Upper lobe of left lung (tissue), 6 donors: ENCODE measurements at places on chromosomes 4 and X. TPM values are rescaled to one million over a fixed set of nuclear protein-coding genes. Genes with fewer than 3 reads are reported as not detected.

GRCh38 chr4:87565746-87566145 lies 36.6 kb upstream of the SPARCL1 start:
- no peak for DNase-seq

GRCh38 chrX:133417364-133417763 lies 2.1 kb upstream of the GPC4 start:
- no peak for DNase-seq

- no peak for DNase-seq
Observed at GRCh38 chr4:5851637-5852301, 41.1 kb downstream of the CRMP1 start.

DNA sequence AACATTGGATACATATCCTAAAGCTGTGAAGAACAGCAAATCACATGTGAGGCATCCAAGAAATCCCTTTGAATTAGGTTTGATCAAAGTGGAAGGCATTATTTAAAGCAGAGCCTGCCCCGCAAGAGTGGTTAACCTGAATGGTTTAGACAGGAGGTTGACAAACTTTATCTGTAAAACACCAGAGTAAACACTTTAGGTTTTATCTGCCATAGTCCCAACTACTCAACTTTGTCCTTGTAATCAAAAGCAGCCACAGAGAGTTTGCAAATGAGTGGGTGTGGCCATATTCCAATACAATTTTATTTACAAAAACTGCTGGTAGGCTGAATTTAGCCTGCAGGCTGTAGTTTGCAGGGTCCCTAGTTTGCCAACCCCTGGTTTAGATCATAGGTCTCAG lies 25.2 kb upstream of the FGFBP2 start:
- DNase-seq = no peak

DNA sequence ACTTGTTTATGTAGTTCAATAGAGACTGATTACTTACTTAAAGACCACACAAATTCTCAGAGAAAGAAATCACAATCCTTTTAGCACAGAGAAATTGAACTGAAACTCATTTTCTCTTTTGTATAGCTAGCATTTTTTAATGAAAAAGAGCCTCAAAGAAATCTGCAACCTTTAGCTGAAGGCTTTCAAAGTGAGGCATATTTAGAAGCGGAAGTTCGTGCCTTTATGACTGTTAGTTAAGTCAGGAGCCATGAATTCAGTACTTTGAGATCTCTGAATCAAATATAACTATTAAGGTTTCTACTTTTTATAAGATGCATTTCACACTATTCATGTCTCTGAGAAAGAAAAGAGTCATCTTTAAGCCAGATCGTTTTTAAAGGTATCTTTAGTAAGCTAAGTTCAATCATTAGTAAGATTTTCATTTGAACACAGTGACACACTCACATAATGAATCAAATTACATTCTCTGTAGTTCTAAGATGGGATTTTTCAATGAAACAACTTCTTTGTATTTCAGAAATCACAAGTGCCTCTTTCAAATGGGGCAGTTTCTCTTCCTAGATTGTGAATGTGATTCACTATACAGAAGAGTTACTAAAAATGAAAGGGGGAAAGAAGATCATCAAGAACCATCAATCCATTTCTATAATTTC lies 61.4 kb downstream of the SMARCA1 start:
- no peak for DNase-seq

GRCh38 chrX:69163936-69164741 lies 1.1 kb downstream of the PJA1 start:
- DNase-seq = peak; percentile 73

DNA sequence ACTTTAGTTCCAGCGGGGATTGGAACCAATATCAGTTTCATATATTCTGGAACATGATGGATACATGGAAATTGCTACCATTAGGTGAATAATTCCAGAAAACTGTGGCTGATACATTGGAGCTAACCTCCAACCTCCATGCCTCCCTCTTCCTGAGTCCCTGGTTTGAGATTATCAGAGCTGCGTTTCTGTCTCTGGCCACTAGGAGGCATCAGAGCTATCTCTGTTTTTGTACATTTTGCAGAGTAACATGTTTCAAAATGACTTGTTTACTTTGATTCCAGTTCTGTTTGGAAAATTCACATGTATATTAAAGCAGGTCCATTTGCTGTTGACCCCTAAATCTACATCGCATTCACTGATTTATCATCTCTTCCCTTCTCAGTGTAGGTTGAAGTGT lies 2.4 kb upstream of the RAB40AL start:
- DNase-seq = no peak

The DMP1 gene
- total RNA-seq = not detected

The RAB33A gene
- 0.29 TPM for total RNA-seq

The GPC3 gene
- 9.4 TPM for total RNA-seq

The SMAD1 gene
- total RNA-seq = 22.3 TPM

The LRBA gene
- 52.0 TPM for total RNA-seq
